ENCODE measurements at places on chromosomes 13 and 19.

DNA sequence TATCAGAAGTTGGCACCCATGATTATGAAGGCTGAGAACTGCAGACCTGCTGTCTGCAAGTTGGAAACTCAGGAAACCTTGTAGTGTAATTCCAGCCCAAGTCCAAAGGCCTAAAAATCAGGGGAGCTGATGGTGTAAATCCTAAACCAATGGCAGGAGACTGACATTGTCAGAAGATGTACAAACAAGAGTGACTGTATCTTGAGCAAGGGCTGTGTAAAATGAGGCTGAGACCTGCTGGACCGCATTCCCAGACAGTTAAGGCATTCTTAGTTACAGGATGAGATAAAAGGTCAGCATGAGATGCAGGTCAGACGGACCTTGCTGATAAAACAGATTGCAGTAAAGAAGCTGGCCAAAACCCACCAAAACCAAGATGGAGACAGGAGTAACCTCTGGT is 147.7 kb downstream of the COG6 start:
- no peak for DNase-seq

DNA sequence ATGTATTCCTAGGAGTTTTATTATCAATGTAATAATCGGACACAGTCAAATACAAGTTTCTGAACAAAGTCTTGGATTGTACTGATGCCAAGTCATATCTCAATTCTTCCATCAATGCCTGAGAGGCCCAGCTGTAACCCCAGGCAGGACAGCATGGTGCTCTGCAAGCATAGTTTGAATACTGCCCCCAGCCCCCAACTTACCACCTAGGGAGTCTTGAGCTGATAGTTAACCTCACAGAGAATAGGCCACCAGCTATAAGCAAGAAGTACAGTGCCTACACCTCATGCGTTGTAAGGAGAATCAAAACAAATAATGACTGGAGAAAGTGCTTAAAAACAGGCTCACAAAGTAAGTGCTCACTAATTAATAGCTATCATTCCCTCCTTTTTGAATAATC is 2.7 kb downstream of the PROSER1 start:
- no peak for DNase-seq

GRCh38 chr13:96314974-96315373 is 225.1 kb downstream of the HS6ST3 start:
- no peak for DNase-seq

GRCh38 chr19:45663800-45664199 is 4.2 kb upstream of the GIPR start:
- no peak for DNase-seq

- no peak for DNase-seq
Observed at GRCh38 chr19:8392017-8392591, 1.9 kb downstream of the RAB11B start.

DNA sequence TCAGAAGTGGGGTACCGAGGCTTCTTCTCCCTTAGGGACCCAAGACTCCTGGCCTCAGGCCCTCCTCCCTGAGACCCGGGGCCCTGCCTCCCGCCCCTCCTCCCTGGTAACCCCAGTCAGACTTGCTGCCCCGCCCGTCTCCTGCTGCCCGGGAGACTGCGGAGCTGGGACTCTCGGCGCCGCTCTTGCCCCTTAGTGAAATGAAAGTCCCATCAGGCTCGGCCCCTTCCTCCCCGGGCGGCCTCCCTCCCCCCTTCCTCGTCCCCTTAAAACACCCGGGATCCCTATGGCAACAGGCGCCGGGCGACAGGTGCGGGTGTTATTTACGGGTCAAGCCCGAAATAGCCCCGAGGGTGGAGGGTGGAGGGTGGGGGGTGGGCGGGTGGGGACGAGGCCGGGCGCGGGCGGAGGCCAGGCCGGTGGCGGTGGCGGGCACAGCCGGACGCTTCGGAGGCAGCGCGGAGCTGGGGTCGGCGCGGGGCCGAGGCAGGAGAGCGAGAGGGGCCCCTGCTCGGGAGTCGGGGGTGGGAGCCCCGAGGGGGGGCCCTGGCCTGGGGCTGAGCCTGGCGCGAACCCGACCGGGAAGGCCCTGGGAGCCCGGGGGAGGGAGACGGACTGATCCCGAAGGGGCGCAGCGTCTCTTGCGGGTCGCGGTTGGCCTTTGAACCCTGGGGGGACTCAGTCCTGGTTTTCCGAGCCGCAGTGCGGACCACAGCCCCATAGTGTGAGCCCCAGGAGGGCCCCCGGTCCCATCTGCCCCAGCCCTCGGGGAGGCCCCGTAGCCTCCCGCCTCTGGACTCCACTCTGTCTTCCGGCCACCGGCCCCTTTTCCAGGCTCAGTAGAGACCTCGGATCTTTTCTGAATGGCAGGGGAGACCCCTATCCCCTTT is at the start of gene CACNG6:
CACNG6 (plus strand) TSS at position 414 of the 890 bp plus-strand sequence. CDS start 1,241 bp downstream, outside the sequence.
- DNase-seq, result no peak

DNA sequence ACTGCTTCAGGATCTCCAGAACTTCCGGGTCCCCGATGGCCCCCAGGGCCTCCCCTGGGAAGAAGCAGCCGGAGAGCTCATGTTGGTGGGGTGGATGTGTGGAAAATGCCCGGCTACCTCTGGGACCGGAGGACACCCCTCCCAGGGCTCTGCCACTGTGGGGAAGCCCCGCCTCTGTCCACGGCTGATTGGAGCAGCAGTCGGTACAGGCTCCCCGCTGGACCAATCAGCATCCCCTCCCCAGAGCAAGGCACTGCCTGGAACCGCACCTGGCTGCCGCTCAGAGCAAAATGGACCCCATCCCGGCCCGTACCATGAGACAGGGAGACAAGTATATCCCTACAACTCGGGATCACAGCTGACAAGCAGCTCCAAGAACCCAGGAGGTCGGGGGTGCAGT is 6.4 kb downstream of the DOHH start:
- DNase-seq, result peak; percentile 57

DNA sequence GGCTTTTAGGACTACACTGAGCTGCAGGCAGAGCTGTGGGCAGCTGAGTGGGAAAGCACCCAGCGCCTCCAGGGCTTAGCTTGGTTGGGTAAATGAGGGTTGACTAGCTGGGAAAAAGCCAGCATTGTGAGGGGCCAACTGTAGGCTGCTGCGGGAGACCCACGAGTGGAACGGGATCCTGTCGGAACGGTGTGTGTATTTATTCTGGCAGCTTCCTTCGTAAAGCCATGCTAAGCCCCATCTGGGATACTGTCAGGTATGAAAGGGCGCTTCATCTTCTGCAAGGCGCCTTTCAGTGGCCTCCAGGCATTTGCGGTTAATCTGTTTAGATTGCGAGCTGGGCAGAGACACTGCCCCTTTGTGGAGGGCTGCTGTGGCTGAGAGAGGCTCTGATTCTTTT is 39.5 kb upstream of the CNMD start:
- no peak for DNase-seq

GRCh38 chr19:29016926-29017760 is 195.8 kb downstream of the UQCRFS1 start:
- no peak for DNase-seq

DNA sequence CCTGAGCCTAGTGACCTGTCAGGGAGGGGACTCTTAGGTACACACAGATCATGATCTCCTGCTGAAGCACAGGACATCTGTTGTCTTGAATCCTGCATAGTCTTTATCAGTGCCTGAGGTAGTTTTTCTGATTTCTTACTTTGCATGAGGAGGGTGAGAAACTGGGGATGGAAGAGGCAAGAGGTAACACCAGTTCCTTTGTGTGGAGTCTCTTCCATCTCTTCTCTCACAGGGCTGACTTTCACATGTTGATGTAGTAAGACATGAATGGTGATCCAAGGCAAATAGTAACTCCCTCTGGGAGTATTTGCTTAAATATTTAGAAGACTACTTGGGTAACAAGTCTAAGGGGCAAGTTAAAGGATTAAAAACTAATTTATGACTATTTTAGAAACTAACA is 9.5 kb downstream of the NBEA start:
- DNase-seq, result no peak

- no peak for DNase-seq
Observed at GRCh38 chr13:48490241-48490640, 42.6 kb downstream of the RCBTB2 start.

DNA sequence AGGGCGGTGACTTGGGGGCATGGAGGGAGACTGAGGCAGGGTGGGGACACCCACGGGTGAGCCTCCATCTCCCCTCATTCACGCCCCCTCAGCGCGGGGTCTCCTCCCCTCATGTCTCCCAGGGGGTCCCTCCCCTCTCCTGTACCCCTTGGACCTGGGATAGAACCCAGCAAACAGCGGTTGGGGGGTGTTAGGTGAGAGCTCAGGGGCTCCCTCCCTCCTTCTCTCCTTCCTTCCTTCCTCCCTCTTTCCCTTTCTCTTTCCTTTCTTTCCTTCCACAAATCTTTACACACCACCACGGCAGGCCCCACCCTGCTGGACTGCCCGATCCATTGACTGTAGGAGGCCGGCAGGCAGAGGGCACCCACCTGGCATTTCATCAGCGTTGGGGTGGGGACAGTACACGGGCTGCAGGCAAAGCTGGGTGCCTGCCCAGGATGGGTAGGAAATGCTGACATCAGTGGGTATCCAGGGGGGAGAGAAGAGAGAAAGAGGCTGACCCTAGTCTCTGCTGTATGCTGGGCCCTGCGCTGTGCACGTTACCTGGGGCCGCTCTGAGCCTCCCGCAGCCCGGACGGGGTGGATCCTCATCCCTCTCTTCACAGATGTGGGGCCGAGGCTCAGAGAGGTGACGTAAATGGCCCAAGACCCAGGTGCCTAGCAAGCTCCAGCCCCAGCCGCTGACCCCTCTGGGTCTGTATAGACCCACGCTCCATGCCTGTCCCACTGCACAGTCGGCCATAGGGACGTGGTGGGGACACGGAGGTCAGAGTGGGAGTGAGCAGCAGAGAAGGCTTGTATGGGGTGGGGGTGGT is 3.5 kb downstream of the SSC5D start:
- no peak for DNase-seq

- DNase-seq, result no peak
Observed at GRCh38 chr13:97130190-97130589, 91.9 kb upstream of the MBNL2 start.

GRCh38 chr19:55539090-55539984 is 2.4 kb upstream of the SBK2 start:
- no peak for DNase-seq

GRCh38 chr19:15303105-15303780 is 29.1 kb downstream of the BRD4 start:
- DNase-seq, result no peak

DNA sequence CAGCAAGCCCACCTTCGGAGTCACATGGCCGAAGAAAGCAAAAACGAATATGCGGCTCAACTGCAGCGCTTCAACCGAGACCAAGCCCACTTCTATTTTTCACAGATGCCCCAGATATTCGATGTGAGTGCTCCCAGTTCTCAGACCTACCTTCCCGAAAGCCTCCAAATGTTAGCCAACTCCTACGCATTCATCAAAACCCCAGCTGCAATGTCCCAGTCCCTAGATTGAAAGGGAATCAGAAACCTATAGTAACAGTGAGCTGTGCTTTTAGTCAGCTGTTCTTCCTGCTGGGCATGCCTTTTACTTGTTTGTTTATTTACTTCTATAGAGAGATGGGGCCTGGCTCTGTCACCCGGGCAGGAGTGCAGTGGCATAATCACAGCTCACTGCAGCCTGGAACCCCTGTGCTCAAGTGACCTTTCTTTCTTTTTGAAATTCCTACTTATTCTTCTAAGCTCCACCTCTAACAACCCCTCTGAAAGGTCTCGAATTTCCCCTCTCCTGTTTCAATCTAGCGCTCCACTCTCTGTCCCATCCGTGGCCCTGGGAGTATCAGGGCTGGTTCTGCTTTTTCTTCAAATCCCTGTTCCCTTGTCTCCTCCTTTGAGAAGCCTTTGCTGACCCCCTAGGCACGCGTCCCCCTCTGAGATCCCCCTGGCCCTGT is 4.4 kb downstream of the TRIP10 start:
- no peak for DNase-seq

DNA sequence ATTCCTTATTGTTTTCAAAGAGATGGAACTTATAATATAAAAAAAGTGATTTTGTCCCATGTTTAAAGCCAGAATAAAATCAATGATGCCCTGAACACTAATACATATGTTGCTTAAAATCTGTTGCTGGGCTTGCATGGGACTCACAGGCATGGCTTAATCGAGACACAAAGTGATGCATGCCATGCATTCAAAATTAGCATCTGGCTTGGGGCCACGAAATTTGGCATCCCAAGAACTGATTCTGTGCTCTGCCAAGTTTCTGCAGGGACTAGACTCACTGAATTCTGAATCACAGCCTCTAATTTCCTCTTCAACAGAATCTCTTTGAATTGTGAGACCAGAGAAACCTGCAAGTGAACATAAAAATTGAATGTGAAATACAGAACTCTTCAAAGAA is 109.2 kb downstream of the PCDH17 start:
- no peak for DNase-seq

- peak; percentile 75 for DNase-seq
Observed at GRCh38 chr19:46713781-46714443, 3.0 kb downstream of the PRKD2 start.

DNA sequence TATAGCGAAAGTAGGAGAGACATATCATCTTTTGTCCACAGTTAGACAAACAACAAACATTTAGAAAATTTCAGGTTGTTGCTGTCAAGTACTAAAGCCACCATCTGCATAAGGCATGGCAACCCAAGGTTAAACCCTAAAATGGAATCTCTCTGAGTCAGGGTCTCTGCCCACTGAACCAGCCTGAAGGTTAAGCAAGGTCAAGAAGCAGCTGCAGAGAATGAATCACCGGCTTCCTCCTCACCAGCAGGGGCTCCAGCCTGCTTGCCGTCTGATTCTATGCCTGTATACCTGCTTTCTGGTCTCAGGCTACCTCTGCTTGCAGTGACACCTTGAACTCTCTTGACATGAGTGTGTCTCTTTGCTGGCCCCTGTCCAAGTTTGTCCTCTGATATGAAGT is 726.2 kb upstream of the SGCG start:
- DNase-seq, result no peak

- no peak for DNase-seq
Observed at GRCh38 chr13:47337781-47338507, 441.1 kb upstream of the HTR2A start.

DNA sequence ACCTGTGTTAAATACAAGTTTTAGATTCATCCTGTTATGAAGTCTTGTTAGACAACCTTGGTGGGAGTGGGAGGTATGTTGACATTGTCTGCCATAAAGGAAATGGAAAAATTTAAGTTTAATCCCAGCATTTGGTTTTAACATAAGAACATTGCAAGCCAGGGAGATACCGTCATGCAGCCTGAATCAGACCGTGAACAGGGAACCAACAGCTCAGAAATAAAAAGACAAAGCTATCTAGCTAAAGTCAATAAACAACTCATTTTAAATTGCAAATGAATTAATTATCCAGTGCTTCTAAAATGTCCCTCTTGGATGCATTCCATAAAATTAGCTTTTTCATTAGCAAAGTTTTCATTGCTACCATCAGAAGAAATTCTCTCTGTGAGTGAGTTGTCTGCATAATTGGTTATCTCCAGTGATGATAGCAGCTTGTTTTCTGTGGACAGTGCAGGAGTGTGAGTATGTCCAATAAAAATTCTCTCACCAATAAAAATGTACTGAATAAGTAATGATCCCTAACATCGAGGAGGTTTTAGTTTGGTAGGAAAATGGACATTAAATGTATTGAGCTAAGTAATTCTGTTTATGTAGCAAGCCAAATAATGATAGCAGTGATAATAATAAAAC is 170.6 kb upstream of the TMTC4 start:
- no peak for DNase-seq

DNA sequence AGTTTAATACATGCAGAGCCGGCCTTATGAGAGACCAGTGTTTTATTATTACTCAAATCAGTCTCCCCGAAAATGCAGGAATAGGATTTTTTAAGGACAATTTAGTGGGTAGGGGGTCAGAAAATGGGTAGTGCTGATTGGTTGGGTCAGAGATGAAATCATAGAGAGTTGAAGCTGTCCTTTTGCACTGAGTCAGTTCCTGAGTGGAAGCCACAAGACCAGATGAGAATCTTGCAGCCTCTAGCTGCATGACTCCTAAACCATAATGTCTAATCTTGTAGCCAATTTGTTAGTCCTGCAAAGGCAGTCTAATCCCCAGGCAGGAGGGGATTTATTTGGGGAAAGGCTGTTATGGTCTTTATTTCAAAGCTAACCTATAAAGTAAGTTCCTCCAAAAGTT is 1163.9 kb downstream of the DIAPH3 start:
- no peak for DNase-seq

All from stimulated activated CD8-positive, alpha-beta memory T cell treated with anti-CD3 and anti-CD28 coated beads, Interleukin-4, amount 100 ng/mL, for 48 hours (primary cell).